MG63 (cell line): ENCODE measurements at places on chromosomes 1 and 21. TPM values are rescaled to one million over a fixed set of nuclear protein-coding genes. Genes with fewer than 3 reads are reported as not detected.

Gene ENAH
- total RNA-seq = 121 and 171 TPM in 2 replicates

Gene IVL
- total RNA-seq = not detected in 2 replicates

Gene VANGL1
- total RNA-seq = 3.1 and 4.9 TPM in 2 replicates

Gene OR10J1
- total RNA-seq = not detected in 2 replicates

Gene TEKT2
- not detected in 2 replicates for total RNA-seq

Gene SRGAP2
- total RNA-seq = 12.4 and 25.1 TPM in 2 replicates

Gene SPRR2F
- not detected in 2 replicates for total RNA-seq

Gene NPR1
- total RNA-seq = 0.33 TPM in 1 of 2 replicates, not detected in the other

Gene DHRS3
- total RNA-seq = 229 and 317 TPM in 2 replicates

Gene TFF2
- not detected in 2 replicates for total RNA-seq

Gene SERTAD4
- total RNA-seq = 0.69 TPM in 1 of 2 replicates, not detected in the other

Gene ACTL8
- total RNA-seq = 0.20 TPM in 1 of 2 replicates, not detected in the other

Gene AMPD1
- not detected in 2 replicates for total RNA-seq

Gene ATP1A4
- total RNA-seq = not detected in 2 replicates

Gene NOL9
- 25.0 and 44.9 TPM in 2 replicates for total RNA-seq

Gene S100A12
- not detected in 2 replicates for total RNA-seq

Gene FTCD
- not detected in 2 replicates for total RNA-seq

Gene G0S2
- 4.7 TPM in 1 of 2 replicates, not detected in the other for total RNA-seq

Gene KRTAP12-2
- total RNA-seq = not detected in 2 replicates

Gene OLFML2B
- total RNA-seq = 0.20 TPM in 1 of 2 replicates, not detected in the other

Gene ATAD3C
- total RNA-seq = not detected in 2 replicates

Gene OR6N1
- total RNA-seq = not detected in 2 replicates

Gene OR6K3
- not detected in 2 replicates for total RNA-seq

Gene NHLH1
- total RNA-seq = not detected in 2 replicates

Gene TAS1R1
- total RNA-seq = not detected in 2 replicates

Gene AGT
- not detected in 2 replicates for total RNA-seq

Gene S100A9
- not detected in 2 replicates for total RNA-seq

Gene SHC1
- 140 and 175 TPM in 2 replicates for total RNA-seq

Gene PIGR
- total RNA-seq = not detected in 2 replicates

Gene MXRA8
- 259 and 316 TPM in 2 replicates for total RNA-seq

Gene E2F2
- 4.3 and 6.9 TPM in 2 replicates for total RNA-seq

Gene PTAFR
- total RNA-seq = 0.49 TPM in 1 of 2 replicates, not detected in the other

Gene ASAP3
- 8.4 and 17.3 TPM in 2 replicates for total RNA-seq

Gene DNASE2B
- total RNA-seq = not detected in 2 replicates

Gene BNIPL
- total RNA-seq = 0.20 and 5.5 TPM in 2 replicates

Gene CPTP
- 18.1 and 31.1 TPM in 2 replicates for total RNA-seq

Gene GPR52
- not detected in 2 replicates for total RNA-seq

Gene LORICRIN
- not detected in 2 replicates for total RNA-seq

Gene SPRR3
- total RNA-seq = not detected in 2 replicates

Gene AADACL4
- total RNA-seq = not detected in 2 replicates

Gene SLAMF8
- total RNA-seq = not detected in 2 replicates

Gene NKAIN1
- total RNA-seq = 0.43 and 1.0 TPM in 2 replicates

Gene CHAF1B
- 4.9 and 11.6 TPM in 2 replicates for total RNA-seq

Gene CFAP298
- 65.4 and 92.8 TPM in 2 replicates for total RNA-seq

Gene TMEM125
- total RNA-seq = not detected in 2 replicates

Gene C1orf115
- 0.03 TPM in 1 of 2 replicates, not detected in the other for total RNA-seq

Gene LRRC39
- 0.20 TPM in 1 of 2 replicates, not detected in the other for total RNA-seq

Gene MNDA
- total RNA-seq = not detected in 2 replicates

Gene B3GALT2
- not detected in 2 replicates for total RNA-seq

Gene KRTAP13-1
- total RNA-seq = not detected in 2 replicates

Gene RSPO1
- not detected in 2 replicates for total RNA-seq
